ENCODE measurements at places on chromosomes 1 and 21.

DNA sequence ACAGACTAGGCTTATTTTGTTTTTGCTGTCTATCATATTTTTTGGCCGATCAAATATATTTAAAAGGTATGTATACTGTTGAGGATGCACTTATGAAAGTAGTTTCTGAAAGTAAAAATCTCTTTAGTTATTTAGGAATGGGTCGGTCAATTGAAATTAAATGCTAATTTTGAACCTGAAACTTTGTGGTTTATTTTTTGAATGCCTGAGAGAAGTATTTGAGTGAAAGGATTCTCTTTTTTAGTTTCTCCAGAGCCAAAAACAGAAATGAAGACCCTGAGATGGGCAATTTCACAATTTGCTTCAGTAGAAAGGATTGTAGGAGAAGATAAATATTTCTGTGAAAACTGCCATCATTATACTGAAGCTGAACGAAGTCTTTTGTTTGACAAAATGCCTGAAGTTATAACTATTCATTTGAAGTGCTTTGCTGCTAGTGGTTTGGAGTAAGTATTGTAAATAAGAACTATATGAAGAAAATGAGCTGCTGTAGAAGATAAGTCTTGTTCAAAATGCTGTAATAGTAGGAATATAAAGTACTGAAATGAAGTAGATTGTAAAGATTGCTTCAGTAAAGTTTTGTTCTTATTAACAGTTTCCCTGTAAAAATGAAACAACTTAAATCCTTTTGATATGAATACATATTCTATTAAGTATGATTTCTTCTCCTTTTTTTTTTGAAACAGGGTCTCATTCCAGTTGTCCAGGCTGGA is 11.5 kb downstream of the USP1 start:
- no peak for DNase-seq

DNA sequence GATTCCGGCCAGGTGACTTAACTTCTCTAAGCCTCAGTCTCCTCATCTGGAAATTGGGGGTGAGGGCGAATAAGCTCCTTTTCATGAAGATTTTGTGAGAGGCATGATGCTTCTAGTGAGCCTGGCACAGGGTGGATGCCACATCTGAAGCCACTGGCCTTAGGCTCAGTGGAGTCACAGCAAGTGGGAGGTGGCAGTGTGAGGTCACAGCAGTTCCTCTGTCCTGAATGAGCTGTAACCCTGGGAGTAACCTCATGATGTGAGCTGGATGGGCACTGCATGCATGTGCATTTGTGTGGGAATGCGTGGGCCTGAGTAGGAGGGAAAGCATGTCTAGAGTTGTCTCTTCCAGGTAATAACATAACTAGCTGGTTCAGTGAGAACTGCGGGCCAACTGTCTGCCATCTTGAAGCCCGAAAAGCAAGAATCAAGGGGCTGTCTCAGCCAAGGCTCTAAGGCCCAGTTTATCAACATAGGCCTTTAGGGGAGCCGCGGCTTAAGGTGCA is 27.0 kb upstream of the HTR1D start:
- DNase-seq = no peak

GRCh38 chr1:166925810-166926478 is 49.4 kb downstream of the ILDR2 start:
- DNase-seq = no peak

GRCh38 chr21:42120101-42120902 is 49.2 kb downstream of the UMODL1 start:
- no peak for DNase-seq

DNA sequence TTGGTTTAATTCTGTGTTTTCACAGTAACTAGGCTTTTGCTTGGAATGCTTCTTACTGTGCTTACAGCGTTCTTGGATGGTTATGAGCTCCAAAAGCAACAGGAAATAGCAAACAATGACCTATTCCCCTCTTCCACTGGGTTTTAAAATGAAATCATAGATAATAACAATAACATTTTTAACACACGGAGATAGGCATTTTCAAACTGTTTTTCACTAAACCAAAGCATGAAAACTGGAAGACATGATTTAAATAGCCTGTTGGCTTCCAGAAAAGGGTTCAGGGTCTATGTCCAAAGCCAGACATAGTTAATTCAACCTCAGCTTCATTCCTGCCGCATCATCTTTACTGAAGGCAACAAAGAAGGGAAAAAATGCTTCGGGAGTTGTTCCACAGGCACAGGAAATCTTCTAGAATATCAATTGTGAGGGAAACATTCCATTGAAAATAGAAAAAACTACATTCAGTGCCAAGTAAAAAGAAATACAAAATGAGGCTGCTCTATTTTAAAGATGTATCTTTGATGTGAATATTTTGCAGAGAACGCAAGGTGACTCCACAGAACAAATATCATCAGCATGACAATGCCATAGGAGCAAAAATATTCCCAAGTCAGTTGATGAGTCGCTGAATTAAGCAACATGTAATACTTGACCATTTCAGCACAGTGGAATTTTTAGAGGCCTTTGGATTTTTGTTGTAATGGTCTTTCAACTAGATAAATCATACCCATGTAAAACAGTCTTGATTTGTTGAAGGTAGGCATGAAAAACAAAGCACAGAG is 80.7 kb downstream of the NID1 start:
- DNase-seq = no peak

GRCh38 chr1:185578293-185578692 is 155.9 kb upstream of the HMCN1 start:
- DNase-seq = no peak

GRCh38 chr1:40977716-40978115 is 1.8 kb upstream of the CTPS1 start:
- DNase-seq = no peak

- no peak for DNase-seq
Measured at GRCh38 chr1:203556047-203556851, 62.3 kb downstream of the OPTC start.

DNA sequence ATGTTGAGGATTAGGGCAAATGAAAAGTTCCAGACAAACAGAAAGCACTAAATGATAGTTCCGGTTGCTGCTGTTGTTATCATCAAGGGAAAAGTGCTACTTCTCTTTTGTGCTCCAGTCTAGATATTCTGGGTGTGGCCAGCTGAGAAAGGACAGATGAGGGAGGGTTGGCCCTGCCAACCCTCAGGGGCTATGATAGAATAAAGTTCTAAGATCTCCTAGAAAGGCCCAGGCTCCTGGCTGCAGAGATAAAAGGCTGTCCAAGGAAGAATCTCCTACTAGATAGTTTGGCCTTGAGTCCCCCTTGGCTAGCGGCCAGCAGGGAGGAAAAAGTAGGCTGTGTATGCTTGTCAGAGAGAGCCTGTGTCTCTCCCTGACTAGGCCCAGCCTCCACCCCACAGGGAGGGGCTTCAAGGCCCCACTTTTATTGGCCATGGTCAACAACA is 31.5 kb downstream of the RIMS3 start:
- DNase-seq = no peak

DNA sequence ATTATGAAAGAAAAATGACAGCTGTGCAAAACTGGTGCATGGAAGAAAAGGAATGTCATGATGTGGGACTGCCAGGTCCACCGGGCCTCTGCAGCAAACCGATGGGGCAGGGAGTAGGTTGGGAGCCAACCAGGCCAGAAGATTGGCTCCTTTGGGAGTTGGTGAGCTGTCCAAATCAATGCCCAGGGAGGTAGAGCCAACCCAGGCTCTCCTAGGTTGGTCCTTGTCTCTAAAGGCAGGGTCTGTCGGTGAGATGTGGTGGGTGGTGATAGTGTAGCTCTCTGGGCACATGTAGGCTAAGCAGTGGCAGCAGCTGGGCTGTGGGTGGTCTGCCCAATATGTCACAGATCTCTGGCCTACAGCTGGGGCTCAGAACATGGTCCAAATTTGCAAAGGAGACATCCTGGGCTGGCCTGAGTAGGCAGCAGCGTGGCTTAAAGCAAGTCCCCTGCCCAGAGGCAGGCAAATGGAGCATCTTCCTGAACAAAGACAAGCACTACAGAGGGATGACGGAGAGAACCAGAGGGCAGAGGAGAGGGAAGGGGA is 61.2 kb upstream of the PRDX6 start:
- no peak for DNase-seq

DNA sequence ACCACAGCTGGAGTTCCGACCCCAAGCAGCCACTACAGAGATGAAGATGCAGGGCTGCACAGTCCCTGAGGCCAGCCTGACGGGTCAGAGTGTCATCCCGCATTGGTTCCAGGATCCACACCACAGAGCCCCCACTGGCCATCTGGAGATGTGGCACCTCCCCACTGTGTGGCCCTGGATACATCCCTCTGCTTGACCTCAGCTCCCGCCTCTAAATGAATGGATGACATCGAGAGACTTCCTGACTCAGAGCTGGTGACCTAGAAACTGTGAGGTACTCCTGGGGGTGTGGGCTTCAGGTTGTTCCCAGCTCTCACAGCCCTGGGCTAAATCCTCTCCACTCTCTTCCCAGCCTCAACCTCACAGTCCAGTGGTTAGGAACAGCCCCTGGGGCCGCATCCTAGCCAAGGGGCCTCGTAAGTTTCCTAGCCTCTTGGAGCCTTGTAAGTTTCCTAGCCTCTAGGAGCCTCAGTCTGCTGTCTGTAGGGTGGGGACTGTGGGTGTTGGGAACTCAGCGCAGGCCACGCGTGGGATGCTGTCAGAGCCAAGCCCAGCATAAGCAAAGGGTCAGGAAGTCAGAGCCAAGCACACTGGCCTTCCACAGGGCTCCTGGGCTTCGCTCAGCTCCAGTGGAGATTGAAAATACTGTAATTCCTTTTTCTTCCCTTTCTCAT is 87.5 kb upstream of the RUNX3 start:
- no peak for DNase-seq

DNA sequence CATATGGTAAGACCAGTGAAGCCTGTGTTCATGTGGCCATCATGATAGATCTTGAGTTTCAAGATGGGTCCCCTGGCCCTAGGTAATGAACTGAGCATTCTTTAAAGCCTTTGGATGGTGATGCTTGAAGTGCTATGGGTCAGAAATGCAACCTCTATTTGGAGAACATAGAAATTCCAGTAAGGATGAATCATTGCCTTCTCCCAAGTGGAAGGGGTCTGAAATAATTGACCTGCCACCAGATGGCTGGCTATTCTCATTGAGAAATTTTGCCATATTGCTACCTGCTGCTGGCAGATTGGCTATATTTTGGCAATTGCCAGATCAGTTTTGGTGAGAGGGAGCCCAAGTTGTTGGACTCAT is 739 bp upstream of the IFI6 start:
- no peak for DNase-seq

GRCh38 chr21:36539434-36540150 is 59.7 kb upstream of the CLDN14 start:
- no peak for DNase-seq

GRCh38 chr1:83850834-83851233 is 148.1 kb downstream of the TTLL7 start:
- DNase-seq = no peak

DNA sequence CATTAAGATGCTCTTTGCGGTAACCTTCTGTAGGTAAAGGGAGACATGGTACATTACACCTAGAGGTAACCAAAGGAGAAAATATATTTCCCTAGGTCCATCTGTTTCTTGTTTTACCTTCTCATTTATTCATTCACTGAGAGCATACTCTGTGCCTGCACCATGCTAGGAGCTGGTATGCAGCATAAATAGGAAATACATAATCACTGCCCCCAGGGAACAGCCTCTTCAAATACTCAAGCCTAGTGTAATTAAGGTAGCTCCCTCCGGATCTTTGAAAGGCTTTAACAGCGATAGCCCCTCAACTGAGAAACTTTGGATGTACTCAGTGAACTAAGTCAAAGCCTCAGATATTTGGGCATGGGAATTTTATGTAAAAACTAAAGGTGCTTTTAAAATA is 123.6 kb downstream of the GABPA start:
- DNase-seq = no peak

DNA sequence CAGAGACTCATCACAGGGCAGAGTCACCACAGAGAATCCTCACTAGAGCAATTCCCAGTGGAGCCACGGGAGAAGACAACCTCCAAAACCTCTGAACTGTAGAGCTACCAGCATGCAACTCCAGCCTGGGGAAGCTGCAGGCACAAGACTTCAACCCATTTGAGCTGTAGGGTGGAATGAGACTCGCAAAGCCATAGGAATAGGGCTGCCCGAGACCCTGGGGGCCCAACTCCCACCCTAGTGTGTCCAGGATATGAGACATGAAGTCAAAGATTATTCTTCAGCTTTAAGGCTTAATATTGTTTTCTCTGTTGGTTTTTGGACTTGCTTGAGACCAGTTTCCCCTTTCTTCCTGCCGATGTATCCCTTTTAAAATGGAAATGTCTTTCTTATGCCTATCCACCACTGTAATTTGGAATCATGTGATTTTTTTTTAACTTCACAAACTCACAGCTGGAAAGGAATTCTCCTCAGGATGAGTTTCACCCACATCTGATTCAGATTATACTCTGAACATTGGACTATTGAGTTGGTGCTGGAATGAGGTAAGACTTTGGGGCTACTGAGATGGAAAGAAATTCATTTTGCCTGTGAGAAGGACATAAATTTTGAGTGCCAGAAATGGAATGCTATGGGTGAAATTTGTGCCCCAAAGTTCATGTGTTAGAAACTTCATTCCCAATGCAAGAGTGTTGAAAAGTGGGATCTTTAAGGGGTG is 59.6 kb upstream of the ST6GALNAC5 start:
- no peak for DNase-seq

GRCh38 chr1:97392701-97393100 is 528.1 kb downstream of the DPYD start:
- no peak for DNase-seq

- no peak for DNase-seq
Measured at GRCh38 chr1:91884459-91885212, 1.3 kb downstream of the TGFBR3 start.

DNA sequence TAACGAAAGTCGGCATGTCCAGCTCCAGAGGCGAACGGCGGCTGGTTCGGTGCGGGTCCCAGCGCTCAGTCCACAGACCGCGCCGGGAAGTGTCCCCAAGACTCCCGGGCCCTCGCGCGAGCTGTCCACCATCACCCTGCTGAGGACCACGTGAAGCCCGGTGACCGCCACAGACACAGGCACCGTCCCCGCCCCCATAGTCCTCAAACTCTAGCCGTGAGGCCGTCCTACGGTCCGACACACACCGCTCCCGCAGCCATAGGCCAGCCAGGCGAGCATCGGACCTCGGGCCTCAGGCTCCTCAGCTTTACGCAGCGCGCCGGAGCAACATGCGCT is 535 bp downstream of the SETD4 start:
- DNase-seq = no peak

DNA sequence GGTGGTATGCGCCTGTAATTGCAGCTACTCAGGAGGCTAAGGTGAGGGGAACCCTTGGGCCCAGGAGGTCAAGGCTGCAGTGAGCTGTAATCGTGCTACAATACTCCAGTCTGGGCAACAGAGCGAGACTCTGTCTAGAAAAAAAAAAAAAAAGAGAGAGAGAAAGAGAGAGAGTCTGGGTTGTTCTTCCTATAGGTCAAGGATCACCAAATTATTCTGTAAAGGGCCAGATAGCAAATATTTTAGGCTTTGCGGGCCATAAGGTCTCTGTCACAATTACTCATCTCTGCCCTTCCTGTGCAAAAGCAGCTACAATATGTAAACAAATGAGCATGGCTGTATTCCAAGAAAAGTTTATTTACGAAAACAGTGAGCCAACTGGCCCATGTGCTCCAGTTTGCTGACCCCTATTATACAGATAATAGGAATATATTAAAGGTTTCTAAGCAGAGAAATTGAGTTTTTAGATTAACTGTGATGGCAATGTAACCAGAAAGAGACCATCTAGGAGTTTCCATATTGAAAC is 2.1 kb downstream of the SASS6 start:
- no peak for DNase-seq

All from activated CD4-positive, alpha-beta T cell treated with anti-CD3 and anti-CD28 coated beads for 1 hour (primary cell).